Activated CD4-positive, alpha-beta memory T cell treated with anti-CD3 and anti-CD28 coated beads for 36 hours (primary cell): ENCODE measurements at places on chromosomes 13 and 19. TPM values are rescaled to one million over a fixed set of nuclear protein-coding genes. Genes with fewer than 3 reads are reported as not detected.

Gene GAPDHS
- total RNA-seq, result not detected

Gene RHPN2
- total RNA-seq, result 1.7 TPM

Gene IGFL2
- total RNA-seq, result not detected

Gene ATP8B3
- 10.0 TPM for total RNA-seq

Gene FLT3LG
- 51.0 TPM for total RNA-seq

DNA sequence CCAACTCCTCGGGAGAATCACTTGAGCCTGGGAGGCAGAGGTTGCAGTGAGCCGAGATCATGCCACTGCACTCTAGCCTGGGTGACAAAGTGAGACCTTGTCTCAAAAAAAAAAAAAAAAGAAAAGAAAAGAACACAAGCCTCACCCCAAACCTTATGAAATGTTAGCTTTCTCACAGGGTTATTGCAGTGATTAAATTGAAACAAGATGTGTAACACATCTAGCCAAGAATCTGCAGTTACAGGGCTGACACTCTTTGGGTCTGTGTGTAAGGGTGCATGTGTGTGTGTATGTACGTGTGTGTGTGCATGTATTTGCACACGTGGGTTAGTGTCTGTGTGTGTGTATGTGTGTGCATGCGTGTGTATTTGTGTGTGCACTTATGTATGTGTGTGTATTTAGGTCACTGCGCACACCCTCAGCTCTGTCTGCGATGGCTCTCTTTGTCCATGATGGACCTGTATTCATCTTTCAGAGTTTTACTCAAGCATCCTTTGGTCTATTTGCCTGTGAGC is 336.3 kb downstream of the UQCRFS1 start:
- no peak overlapping the region for H3K27ac ChIP-seq
- no peak overlapping the region for H3K4me3 ChIP-seq
- no peaks in the 10 kb centered on the region for H3K4me1 ChIP-seq
- H3K36me3 ChIP-seq, result no peaks in the 10 kb centered on the region
- no peak for DNase-seq

DNA sequence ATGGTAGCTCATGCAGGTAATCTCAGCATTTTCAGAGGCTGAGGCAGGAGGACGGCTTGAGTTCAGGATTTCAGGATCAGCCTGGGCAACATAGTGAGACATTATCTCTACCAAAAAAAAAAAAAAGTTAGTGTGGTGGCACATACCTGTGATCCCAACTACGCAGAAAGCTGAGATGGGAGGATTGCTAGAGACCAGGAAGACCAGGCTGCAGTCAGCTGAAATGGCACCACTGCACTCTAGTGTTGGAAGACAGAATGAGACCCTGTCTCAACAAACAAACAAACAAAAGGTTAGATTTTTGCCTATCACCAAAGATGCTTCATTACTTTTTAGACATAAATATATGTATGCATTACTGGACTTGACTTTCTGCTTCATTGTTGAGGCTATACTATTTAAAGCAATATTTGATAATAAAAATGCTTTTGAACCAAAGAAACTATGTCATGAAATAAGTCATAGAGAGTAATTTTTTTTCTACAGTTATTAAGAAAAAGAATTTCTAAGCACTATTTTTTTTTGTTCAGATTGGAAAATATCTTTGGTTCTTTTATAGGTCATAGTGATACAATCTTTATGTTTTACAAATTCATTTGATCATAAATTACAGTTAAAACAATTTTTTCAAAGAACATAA is 1180.1 kb upstream of the ATXN8OS start:
- H3K4me3 ChIP-seq, result no peak overlapping the region
- no peaks in the 10 kb centered on the region for H3K4me1 ChIP-seq
- H3K27me3 ChIP-seq, result no peaks in the 10 kb centered on the region
- no peak for DNase-seq
- no peak overlapping the region for H3K27ac ChIP-seq

GRCh38 chr19:8150998-8151766 is 1.8 kb upstream of the FBN3 start:
- H3K4me3 ChIP-seq, result no peak overlapping the region
- H3K4me1 ChIP-seq, result peaks cover 4% of the 10 kb centered on the region
- H3K36me3 ChIP-seq, result no peaks in the 10 kb centered on the region
- no peak overlapping the region for H3K27ac ChIP-seq
- DNase-seq, result no peak
- peaks cover 55% of the 10 kb centered on the region for H3K27me3 ChIP-seq

DNA sequence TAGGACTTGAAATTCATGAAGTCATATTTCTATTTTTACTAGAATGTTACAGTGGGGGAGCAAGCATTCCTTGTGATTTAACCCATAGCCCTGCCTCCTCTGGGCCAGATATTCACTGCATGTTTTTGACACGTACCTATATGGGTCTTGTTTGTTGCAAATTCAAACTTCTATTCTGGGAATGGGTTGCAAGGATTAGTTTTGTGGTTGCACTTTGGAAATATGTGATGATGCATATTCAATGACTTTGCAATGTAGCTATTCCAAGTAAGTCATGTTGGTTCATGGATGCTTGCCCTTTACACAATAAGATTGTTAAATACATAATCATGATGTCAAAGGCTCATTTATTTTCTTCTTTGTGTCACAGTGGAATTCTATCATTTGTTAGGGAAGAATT is 440.8 kb downstream of the TDRD3 start:
- H3K27me3 ChIP-seq, result no peaks in the 10 kb centered on the region
- no peak for DNase-seq
- H3K4me1 ChIP-seq, result no peaks in the 10 kb centered on the region
- no peak overlapping the region for H3K27ac ChIP-seq

DNA sequence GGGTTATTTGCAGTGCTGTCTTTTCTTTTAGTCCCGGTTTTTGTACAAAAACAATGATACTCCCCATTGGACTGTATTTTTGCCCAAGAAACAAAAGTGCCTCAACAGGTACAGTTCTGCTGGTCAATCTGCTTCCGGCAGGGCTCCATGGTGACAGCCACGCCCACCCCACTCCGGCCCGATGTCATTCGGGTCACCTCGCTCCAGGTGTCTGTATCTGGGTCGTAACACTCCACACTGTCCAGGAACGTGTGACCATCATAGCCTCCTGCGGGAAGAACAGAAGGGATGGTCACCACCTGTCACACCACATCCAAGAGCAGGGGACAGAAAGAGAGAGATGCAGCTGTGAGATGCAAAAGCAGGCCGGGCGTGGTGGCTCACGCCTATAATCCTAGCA is 16.6 kb downstream of the KEAP1 start:
- peaks cover 32% of the 10 kb centered on the region for H3K36me3 ChIP-seq
- no peak overlapping the region for H3K27ac ChIP-seq
- H3K4me1 ChIP-seq, result no peaks in the 10 kb centered on the region
- DNase-seq, result no peak
- no peak overlapping the region for H3K4me3 ChIP-seq

DNA sequence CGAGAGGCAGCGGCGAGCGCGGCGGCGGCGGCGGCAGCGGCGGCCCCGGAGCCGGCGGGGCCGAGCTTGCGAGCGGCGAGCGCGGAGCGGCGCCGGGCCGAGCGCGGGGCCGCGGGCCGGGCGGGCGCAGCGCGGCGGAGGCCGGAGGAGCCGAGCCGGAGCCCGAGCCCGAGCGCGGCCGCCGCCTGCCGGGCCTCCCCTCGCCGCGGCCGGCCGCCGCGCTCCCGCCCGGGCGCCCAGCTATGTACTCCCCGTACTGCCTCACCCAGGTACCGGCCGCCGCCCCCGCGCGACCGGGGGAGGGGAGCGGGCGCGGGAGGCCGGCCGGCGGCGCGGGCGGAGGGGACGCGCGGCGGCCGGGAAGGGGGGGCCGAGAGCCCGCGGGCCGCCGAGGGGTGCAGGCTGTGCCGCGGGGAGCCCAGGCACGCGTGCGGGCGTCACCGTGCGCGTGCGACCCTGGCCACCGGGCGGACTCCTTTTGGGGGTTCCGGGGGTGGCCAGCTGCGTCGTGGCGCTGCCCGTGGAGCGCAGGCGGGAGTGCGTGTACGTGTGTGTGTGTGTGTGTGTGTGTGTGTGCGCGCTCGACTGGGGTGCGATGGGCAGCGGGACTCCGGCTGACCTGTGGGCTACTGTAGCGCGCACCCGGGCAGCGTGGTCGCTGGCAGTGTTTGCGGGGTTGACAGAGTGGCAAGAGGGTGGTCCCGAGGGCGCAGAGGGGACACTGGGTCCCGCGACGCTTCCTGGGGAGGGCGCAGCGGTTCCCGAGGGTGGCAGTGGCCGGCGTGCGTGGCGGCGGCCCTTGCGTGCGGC is 526 bp downstream of the NFIX start:
- H3K36me3 ChIP-seq, result no peaks in the 10 kb centered on the region
- peak overlapping the region; percentile 67 for H3K4me3 ChIP-seq
- H3K27me3 ChIP-seq, result peaks cover 9% of the 10 kb centered on the region
- peaks cover 6% of the 10 kb centered on the region for H3K4me1 ChIP-seq

DNA sequence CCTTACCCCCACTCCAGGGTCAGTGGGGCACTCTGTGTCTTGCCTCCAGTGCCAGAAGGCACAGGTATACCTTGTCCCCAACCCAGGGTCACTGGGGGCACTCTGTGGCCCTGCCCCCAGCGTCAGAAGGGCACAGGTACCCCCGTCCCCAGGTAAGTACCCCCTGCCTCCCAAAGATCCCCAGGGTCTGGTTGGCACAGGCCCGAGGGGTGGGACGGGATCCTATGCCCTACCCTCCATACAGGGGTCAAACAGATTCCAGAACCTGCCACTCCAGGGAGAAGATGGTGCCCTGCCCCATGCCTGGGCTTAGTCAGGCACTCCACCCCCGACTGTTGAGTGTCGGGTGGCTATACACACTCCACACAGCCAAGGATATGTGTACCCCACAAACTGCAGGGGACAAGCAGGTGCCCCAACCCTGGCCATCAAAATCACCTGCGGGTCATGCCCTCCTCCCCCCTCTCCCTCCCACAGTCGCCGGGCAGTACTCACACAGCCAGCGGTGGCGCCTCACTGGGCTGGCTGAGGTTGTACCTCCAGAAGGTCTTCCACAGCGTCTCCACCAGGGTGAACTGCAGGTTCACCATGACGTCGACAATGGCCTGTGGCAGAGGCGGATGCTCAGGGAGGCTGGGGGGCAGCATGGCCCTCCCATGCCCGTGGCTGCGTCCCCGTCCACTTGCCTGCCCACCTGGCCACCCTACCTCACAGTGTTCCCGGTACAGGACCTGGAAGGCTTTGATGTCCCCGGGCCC is 13.8 kb downstream of the DCAF15 start:
- H3K4me1 ChIP-seq, result no peaks in the 10 kb centered on the region
- H3K36me3 ChIP-seq, result peaks cover 15% of the 10 kb centered on the region
- no peak for DNase-seq
- no peak overlapping the region for H3K4me3 ChIP-seq
- H3K27ac ChIP-seq, result no peak overlapping the region

GRCh38 chr13:39379118-39379517 is 223.9 kb downstream of the LHFPL6 start:
- peaks cover 2% of the 10 kb centered on the region for H3K27me3 ChIP-seq
- H3K27ac ChIP-seq, result no peak overlapping the region
- H3K4me3 ChIP-seq, result no peak overlapping the region
- peaks cover 7% of the 10 kb centered on the region for H3K4me1 ChIP-seq

- H3K4me1 ChIP-seq, result peaks cover 43% of the 10 kb centered on the region
- peak overlapping the region; percentile 93 for H3K4me3 ChIP-seq
- peaks cover 37% of the 10 kb centered on the region for H3K36me3 ChIP-seq
- DNase-seq, result peak; percentile 53
- no peaks in the 10 kb centered on the region for H3K27me3 ChIP-seq
Measured at GRCh38 chr19:55257461-55258420, 1.1 kb downstream of the PPP6R1 start.

- H3K36me3 ChIP-seq, result peaks cover 3% of the 10 kb centered on the region
- H3K4me1 ChIP-seq, result peaks cover 58% of the 10 kb centered on the region
- no peak overlapping the region for H3K27ac ChIP-seq
- H3K4me3 ChIP-seq, result no peak overlapping the region
- H3K27me3 ChIP-seq, result no peaks in the 10 kb centered on the region
Measured at GRCh38 chr13:45328661-45329111, 12.3 kb downstream of the TPT1 start.
